ENCODE measurements at places on chromosomes 16 and 17.

DNA sequence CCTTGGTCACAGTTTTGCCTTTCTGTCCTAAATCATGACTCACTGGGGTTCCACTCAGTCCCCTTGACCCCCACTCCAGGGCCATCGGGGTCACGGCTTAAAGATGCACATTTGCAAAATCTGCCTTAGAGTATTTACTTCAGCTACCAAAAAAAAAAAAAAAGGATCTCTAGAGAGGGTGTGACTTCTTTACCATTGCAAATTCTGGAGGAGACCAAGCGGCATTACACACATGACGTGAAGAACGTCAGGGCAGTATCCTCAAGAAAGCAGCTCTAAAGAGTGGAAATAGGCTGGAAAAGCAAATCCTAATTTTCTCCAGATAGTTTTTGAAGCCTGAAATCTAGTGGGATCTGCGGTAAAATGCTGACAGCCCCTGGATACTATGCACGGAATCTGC, 25.6 kb downstream of the SLC6A4 start:
- DNase-seq = no peak

- no peak for DNase-seq
Measured at GRCh38 chr17:44628243-44629188, 27.8 kb upstream of the MEIOC start.

DNA sequence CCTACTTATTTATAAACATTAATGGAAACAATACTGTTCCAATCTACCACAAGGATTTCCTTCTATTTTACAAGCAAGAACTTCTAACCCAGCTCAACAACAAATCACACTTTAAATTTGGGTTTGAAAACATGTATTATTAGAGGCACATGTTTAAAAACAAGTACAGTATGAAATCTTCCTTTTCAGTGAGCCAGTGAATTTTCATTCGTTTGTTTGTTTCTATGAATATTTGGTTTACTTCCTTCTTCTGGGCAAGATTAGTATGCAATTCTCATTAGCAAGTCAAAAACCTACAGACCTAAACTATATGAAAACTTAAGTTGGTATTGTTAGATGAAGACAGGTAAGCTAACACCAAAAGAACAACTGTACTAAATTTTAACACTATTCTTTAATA, 25.7 kb downstream of the SLFN12 start:
- no peak for DNase-seq

GRCh38 chr16:80680046-80680445, 124.4 kb downstream of the CDYL2 start:
- DNase-seq = no peak

DNA sequence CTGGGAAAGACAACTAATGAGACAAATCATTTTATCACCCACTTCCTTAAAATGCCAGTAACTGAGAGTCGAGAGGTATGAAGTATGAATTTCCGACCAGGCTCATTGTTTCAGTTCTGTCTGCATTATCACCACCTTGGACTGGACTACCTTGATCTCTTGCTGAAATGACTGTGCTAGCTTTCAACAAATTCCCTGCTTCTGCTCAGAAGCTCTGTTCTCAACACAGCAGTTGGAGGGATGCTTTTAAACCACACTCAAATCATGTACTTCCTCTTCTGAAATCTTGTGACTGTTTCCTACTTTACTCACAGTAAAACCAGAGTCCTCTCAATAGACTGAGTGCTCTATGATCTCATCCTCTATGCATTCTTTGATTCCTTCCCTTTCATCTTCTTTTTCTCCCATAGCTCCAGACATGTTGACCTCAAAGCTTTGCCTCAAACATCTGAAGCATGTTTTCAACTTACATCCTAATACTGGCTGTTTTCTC, 195.8 kb downstream of the KCNJ2 start:
- DNase-seq = no peak

DNA sequence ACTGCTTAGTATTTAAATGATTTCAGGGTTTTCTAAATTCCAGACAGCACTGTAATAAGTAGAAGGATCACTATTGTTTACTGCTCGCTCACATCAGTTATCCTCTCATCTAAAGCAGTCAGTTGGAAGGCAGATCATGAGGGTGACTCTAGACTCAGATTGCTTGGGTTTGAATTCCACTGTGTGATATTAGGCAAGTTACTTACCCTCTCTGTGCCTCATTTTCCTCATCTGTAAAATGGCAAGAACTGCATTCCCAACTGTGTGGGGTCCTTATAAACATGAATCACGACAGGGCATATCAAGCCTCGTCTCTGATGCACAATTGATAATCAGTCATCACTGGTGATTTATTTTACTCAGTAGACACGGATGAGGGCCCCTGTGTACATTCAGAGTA, 15.1 kb downstream of the CLUAP1 start:
- DNase-seq = no peak

DNA sequence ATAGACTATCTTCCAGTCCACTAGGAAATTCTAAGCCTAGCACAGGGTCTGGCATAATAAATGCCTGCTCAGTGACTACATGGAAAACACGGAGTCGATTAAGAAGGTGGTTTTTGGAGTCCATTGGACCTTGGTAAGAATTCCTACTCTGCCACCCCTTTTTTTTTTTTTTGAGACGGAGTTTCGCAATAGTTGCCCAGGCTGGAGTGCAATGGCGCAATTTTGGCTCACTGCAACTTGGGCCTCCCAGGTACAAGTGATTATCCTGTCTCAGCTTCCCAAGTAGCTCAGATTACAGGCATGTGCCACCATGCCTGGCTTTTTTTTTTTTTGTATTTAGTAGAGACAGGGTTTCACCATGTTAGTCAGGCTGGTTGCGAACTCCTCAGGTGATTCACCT, 123.2 kb downstream of the HS3ST2 start:
- no peak for DNase-seq

DNA sequence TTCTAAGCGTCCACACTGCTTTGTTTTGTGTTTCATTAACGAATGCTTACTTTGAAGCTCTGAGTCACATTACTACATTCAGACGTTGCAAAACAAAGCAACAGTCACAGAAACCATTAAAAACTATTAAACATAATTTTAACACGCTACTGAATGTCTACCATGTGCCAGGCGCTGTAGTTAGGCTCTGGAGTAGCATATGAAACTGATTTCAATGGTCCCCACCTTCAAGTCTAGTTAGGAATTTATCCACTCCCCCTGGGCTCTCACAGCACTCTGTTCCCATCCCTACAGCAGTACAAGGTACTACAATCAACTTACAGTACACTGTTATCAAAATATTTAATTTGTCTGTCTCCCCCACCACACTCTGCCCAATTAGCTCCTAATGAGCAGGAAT, 631 bp downstream of the UTP6 start:
- no peak for DNase-seq

GRCh38 chr17:81491181-81491581, 21.4 kb downstream of the ACTG1 start:
- DNase-seq = no peak

GRCh38 chr17:32931686-32932085, 3.7 kb downstream of the TMEM98 start:
- no peak for DNase-seq

DNA sequence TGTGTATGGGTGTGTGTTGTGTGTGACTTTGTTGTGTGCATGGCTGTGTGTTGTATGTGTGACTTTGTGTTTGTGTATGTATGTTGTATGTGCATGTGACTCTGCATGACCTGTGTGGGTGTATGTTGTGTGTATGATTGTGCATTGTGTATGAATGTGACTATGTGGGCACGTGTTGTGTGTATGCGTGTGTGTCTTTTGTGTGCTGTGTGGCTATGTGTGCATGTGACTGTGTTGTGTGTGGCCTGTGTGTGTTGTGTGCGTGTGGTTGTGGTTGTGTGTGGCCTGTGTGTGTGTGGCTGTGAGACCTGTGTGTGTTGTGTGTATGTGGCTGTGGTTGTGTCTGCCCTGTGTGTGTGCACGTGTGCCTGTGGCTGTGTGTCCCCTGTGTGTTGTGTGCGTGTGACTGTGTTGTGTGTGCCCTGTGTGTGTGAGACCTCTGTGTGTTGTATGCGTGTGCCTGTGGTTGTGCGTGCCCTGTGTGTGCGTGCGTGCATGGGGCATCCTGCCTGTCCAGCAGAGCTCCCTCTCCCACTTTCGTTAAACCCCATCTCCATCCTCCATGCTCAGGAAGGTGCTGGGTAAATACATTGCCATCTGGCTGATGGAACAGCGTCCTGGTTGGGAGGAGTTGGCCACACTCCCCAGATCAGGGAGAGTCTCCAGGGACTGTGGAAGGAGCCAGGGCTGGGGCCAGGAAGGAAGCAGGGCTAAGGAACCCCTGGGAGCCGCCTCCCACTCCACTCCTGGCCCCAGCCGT, 90.1 kb upstream of the GSE1 start:
- no peak for DNase-seq

GRCh38 chr16:81694494-81695280, 84.4 kb upstream of the PLCG2 start:
- no peak for DNase-seq

DNA sequence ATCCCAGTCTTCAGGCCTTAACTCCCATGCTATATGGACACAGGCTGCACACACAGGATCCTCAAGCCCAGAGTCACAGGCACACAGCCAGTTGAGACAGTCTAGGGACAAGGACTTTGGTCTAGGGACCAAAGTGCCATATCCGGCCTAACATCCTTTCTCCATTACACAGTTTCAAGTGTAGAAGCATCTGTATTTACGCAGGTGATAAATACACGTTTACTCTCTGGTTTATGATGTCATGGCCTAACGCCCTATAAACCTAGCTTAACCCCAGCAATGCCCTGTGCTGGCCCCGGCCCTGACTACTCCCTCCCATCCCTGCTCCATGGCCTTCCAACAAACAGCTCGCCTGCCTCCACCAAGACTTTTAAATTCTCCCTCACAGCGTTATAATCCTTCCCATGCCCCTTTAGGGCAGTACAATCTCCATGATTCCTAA, 17.1 kb downstream of the CUEDC1 start:
- DNase-seq = no peak

- no peak for DNase-seq
Measured at GRCh38 chr16:22627043-22627442, 116.4 kb downstream of the NPIPB5 start.

DNA sequence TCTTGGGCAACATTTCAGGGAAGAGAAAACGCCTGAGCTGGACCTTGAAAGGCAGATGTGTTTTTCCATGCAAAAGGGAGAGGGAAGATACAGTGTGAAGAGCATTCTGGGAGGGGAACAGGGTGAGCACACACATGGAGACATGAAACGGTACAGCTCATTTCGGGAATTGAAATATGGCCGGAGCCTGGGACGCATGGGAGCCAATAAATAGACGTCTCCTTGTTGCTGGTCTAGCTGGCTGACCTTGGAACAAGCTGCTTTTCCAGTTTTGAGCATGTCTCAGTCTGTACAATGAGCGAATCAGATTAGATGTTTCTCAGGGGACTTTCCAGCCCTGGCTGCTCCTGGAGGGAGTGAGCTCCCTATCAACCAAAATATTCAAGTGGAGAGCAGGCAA, 63.6 kb downstream of the ASIC2 start:
- no peak for DNase-seq

DNA sequence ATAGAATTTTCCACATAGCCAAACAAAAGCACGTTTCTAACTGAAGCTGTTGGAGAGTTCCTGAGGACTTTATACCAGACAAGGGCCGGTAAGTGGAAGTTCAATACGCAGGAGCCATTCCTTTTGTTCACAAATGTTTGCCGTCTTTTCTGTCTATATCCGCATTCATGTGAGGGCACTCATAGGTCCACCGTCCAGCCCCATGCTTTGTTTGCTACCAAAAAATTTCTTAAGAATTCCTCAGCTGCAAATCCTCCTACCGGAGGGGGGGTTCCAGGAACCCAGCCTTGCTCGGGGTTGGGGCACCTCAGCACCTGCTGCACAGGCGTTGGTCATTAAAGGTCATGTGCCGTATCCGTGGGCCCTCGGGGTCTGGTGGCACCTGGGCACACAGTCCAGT, 276.8 kb downstream of the SEC14L1 start:
- no peak for DNase-seq

DNA sequence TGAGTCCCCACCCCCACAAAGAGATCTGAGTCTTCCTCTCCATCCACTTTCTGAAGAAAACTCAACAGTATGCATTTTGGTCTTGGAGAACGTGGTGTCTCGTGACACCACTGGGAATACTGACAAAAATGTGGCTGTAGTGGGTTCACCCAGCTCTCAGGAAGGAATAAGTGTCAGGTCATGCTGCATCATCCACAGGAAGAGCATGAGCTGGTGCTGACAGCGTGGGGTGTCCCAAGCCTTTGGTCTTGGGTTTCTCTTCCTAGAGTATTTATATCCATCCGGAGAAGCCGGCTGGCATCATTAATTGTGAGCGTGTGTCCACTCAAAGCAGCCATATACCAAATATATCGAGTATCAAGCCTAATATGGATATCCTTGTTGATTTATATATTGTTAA, 55.9 kb downstream of the C17orf67 start:
- DNase-seq = no peak

GRCh38 chr16:31331141-31331764, 23.7 kb upstream of the ITGAX start:
- peak; percentile 13 for DNase-seq

DNA sequence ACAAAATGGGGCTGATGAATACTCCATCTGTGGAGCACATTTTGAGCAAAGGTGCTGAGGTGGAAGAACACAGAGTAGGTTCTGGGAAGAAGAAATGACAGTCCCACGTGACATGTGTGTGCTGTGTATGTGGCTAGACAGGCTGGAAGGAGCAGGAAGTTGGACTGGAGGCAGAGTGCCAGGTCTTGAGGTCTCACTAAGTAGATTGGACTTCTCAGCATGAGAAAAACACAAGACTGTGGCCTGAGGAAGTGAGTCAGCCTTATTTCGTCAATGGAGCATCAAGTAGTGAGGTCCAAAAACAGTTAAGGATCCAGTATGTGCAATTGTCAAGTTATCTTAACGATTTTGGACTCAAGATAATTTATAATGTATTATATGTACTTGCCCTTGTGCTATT, 736.5 kb downstream of the KCNJ2 start:
- no peak for DNase-seq

DNA sequence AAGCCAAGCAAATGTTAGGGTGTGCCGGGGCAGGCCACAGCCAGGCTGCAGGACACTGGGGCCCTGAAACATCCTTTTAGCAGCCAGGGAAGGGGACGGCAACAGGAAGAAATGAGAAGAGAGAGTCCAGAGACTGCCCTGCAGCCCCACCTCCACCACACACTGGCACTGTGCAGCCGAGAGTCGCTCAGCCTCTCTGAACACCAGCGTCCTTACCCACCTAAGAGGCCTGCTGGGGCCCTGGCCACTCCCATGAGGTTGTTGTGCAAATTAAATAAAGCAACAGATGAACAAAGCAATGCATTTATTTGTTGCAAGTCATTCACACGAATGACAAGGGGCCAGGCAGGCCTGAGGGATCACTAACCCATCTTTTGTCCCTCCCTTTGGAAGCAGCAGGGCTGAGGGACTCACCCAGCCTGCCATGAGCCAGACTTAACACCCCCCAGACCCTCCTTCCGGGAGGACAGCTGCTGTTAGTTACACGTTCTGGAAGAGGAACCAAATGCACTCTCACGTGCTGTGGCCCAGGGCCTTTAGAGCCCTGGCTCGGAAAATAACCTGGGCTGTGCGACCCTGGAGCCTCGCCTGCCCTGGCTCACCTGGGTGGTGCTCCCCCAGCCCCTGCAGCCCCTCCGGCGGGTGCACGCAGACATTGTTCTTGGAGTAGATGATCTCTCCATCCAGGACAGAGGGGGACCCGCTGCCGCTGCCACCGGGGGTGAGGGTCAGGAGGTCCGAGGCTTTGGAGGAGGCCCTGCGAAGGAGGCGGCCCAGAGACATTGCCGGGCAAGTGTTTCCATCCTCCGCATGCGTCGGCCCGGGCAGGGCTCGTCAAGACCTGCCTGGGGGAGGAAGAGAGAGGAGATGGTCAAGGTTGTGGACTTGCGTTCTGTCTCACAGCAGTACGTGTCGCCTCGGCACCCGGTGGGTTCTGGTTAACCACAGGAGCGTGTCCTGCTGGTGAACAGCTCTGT, 22.6 kb downstream of the TBC1D16 start:
- no peak for DNase-seq
